KBM-7 (cell line): ENCODE measurements at places on chromosomes 5 and 9.

GRCh38 chr9:36128349-36128748 is 8.2 kb upstream of the GLIPR2 start:
- DNase-seq, result no peak

DNA sequence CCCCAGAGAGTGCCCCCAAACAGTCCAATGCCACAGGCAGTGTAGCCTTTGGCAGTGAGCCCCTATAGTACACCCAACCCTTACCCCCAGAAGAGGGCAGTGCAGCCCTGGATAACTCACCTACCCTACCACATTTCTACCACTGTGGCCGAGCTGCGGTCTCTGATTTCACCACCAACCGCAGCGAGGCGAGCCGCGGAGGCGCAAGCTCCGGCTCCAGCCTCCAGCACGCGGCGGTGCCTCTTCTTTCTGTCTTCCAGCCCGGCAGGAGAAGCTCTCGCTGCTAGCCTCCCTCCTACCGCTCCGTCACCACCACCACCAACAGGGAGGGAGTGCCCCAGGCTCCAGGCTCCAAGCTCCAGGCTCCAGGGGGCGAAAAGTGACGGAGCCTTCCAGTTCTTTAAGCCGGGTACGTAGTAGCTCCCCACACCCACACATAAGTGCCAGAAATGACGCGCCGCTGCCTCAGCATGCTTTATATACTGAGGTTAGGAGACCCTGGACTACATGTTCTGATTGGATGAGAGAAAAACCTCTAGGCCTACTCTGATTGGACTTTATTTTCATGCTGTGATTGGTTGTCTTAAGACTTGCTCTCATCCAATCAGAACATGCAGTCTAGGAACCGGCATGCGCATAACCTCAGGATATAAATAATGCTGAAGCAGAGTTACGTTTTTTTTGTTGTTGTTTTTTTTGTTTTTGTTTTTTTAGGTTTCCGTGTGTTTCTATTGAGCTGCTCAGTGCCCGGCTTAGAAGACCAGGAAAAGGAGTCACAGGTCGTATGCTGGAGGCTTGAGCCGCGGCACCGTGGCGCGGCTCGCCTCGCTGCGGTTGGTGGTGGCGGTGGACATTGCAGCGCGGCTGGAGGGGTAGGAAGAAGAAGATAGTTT is at the start of gene PCAT7:
Gene PCAT7, plus strand, starts transcription at position 645 of the 893 bp plus-strand sequence.
- DNase-seq, result peak; percentile 87

DNA sequence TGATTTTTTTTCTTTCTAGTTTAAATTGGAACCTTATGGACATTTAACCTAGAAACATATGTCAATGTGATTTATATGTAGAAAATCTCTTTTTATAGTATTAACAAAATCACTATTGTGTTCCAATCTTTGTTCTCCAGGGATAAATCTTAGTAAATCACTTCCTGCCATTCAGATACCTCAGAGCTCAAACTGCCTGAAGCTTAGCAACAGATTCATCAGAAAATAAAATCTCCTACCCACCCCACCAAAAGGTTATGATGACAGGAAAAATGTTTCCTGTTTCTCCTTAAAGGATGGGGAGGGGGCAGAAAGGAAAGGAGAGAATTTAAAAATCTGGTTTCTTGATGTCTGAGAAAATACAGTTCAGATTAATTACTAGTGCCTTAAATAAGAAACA is 105.0 kb upstream of the TUT7 start:
- no peak for DNase-seq

- peak; percentile 19 for DNase-seq
Observed at GRCh38 chr5:133460172-133460758, 152.1 kb downstream of the FSTL4 start.

DNA sequence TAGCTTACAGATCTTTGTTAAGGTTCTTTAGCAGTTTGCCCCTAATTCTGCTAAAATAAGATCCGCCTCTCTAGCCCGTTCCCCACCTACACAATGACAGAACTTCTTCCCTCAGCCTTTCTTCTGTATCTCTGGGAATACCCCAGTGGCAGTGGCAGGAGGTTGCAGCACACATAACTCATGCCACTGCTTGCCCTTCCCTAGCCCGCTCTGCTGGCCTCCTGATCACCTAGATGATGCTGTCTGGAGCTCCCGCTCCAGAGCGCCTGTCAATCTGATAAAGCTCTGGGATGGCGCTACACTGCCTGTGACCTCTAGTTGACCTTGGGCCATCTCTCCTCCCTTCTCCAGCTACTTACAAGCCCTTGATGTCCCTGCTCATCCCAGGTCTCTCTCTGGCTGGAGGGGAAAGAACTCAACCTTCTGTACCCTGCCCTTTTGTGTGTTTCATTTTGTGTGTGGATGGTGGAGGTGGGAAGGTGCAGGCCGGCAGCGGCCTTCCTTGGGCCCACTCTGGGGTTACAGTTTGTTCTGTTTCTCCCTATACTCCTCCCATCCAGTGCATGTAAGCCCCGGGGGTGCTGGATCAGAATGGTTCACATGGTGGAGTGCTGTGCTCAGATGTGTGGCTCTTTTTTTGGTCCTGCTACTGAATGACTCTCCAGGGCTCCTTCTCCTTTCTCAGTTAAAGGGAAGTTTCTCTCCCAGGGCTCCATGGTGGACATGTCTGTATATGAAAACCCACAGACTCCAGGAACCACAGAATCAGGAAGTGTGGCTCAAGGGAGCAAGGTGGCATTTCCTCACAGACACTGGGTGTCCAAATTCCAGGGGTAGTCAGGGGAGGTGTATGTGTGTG is 29.1 kb downstream of the MTX3 start:
- DNase-seq, result peak; percentile 78

GRCh38 chr9:92962846-92963245 is 15.5 kb downstream of the FGD3 start:
- no peak for DNase-seq

DNA sequence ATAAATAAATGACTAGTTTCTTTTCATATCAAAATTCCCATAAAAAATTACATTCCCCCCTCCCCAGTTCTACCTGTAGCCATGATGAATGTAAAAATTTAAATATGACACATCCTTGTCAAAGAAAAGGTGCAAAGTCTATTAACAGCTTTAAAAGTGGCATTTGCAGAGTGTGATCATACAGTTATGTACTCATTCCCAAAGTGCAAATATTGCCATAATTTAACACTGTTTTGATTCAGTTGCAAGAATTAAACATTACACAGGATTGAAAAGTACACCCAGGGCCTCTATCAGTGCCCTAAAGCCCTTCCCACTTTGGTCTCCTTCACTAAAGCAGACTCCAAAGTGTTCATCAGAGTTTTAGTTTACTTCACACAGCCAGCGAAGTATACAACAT is 51.8 kb downstream of the RNF145 start:
- DNase-seq, result no peak

DNA sequence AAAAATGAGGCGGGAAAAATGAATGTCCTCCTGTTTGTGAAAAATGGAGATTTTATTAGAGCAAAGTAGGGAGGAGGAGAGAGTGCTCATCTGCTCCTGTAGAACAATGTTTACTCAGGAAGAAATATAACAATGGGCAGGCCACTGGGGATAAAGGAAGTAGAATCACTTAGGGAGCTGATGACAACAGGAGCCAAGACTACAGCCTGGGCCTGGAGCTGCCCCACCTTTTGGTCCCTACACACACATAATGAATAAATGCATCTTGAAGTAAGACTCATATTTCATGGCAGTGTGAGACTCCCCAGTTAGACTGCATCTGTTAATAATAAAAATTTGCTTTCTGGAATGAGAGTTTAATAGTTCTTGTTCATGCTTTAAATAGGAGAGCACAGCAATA is 1939.8 kb downstream of the EFNA5 start:
- DNase-seq, result no peak

GRCh38 chr9:24413651-24414050 is 132.0 kb downstream of the IZUMO3 start:
- DNase-seq, result no peak

- DNase-seq, result peak; percentile 53
Observed at GRCh38 chr5:144142824-144143162, 27.7 kb downstream of the YIPF5 start.

DNA sequence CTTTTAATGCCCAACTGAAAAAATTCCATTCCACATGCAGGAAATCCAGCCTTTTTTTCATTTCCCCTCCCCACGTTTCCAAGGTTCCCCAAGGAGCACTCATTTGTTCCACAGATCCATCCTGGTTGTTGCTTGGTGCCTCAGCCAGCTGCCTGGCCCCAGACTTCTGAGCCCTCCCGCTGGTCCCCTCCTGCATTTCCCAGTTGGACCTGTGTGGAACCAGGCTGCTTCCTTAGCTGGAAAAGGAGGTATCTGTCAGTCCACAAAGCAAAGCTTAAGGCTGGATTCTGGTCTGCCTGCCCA is 44.8 kb downstream of the ANGPTL2 start:
- DNase-seq, result no peak

- DNase-seq, result no peak
Observed at GRCh38 chr5:116536316-116537083, 38.1 kb downstream of the SEMA6A start.

GRCh38 chr5:125972706-125973105 is 450.5 kb upstream of the GRAMD2B start:
- DNase-seq, result no peak

DNA sequence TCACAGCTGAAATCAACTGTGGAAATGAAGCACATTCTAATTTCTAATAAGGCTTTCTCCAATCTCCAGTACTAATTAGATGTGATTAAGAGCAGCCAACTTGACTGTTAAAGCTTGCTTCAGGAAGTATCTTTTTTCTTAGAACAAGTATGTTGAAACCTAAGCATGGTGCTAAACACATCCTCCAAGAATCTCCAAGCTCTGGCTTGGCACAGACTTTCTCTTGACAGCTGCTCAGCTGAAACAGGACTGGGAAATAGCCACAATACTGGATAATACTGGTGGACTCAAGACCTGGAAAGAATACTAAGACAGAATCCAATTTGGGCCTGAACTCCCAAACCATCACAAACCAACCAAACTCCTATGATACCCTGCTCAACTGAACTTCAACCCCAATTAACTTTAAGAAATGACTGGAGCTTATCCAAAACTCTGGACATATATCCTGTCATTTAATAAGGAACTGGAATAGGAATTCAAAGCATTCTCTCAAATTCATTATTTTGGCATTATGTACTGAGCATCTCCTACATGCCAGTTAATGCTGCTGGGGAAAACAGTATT is 16.2 kb downstream of the PRKAA1 start:
- DNase-seq, result no peak

DNA sequence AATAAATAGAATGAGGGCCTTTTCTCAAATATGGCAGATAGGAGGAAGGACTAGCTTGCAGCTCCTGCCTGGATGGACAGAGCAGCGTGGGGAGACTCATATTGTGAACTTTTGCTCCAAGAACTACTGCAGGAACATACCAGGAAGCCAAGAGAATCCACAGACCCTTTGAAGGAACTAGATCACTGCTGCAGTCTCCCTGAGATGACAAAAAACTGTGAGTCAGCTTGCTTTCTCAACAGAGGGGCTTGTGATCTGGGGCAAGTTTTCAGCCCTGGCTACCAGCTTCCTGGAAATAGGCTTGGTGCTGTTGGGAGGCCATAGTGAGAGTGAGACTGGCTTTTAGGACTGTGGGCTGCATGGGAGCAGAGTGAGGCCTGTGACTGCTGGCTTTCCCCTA is 170.6 kb upstream of the TRIM32 start:
- no peak for DNase-seq

DNA sequence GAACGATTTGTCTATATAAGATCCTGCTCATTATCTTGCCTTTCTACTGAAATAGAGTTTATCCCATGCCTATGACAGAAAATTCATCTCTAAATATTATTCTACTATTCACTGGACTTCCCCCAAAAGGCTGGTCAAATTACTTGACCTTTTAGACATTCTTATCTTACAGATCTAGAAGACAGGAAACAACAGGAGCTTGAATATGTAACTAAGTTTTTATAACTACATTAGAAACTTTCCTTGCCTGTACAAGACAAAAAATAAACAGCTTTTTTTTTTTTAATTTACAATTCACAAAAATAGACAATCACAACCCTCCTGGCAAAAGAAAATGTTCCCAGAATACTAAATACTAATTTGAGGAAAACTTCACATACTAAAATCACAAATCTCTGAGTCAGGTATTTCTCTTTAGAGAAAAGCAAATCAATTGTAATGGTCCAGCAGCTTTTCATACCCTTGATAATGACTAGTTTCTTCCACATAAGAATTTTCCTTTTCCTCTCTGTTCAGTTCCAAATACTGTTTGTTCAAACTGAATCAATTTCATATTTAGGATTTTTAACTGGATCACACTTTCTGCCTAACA is 68.6 kb downstream of the MLLT3 start:
- DNase-seq, result no peak
